ENCODE measurements at places on chromosomes 13 and 19.
A peak's percentile ranks its signal among the peaks of the same experiment; 100 is the strongest.

DNA sequence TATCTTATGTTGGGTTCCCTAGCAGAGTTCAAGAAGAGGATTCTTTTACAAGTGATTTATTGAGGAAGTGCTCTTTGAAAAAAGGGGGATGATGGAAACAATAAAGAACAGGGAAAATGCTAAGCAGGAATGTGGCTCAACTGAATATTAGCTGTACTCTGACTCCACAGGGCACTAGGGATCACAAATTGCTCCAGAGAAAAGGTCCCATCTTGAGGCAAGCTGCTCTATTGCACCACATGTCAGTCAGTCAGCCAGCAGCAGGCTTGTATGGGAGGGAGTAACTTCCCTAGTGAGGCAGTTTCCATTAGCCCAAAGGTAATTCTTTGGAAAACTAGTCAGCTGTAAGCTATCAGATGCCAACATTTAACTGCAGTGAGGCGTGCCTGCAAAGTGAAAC, 73.3 kb upstream of the FNDC3A start:
- no peak for DNase-seq

DNA sequence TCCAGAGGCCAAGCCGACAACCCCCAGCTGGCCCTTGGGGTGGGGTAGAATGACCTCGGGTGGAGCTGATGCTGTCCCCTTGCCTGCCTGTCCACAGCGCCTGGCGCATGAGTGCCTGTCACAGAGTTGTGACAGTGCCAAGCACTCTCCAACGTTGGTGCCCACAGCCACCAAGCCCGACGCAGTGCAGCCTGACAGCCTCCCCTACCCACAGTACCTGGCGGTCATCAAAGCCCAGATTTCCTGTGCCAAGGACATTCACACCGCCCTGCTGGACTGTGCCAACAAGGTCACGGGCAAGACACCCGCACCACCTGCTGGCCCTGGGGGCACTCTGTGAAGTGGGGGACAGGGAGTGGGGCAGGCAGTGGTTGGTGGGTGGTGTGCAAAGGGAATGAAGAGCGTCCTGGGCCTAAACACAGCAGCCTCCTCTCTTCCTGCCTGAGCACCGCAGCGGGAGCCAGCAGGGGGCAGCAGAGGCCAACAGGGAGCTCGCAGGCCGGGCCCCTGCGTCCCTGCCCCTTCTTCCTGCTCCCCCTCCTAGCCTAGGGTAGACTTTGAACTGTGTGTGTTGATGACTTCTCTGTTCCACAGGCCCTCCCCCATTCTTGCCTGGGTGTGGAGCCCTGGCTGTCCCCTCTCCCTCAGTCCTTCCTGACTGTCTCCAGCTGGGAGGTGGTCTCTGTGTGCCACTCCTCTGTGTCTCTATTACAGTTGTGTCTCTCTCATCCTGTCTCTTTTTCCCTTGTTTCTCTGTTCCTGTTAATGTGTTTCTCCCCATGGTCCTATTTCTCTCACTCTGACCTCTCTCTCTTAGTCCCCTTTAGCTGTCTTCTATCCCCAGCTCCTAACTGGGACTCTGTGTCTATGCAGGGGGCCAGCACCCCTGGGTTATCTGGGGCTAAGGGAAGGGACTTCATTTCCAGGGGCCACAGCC, 6.5 kb downstream of the MED29 start:
- peak; percentile 88 for DNase-seq

- no peak for DNase-seq
Measured at GRCh38 chr19:18543814-18544475, 572 bp upstream of the FKBP8 start.

- DNase-seq = no peak
Measured at GRCh38 chr13:95228130-95228529, 73.1 kb downstream of the ABCC4 start.

- no peak for DNase-seq
Measured at GRCh38 chr13:25166306-25166705, 5.8 kb downstream of the AMER2 start.

GRCh38 chr19:54152878-54153524, 6.5 kb downstream of the LENG1 start:
- no peak for DNase-seq

DNA sequence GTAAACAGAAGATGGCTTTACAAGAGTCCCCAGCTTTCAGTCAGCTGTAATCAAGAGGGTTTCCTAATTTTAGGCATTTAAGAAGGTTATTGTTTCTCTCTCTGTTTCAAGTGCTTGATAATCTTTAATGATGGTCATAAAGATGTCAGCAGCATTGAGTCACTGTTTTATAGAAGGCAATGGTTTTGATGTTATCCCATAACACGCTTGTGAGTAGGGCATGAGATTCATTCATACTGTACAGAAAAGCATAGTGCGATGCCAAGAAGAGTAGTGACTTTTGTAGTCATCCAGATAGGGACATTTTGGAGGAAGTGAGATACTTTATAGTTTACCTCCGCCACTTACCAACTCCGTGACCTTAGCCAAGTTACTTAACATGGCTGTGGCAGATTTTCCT, 364.2 kb upstream of the SLC10A2 start:
- no peak for DNase-seq

- DNase-seq = no peak
Measured at GRCh38 chr13:90375851-90376250, 971.6 kb upstream of the MIR17HG start.

GRCh38 chr19:51016798-51017683, 2.5 kb downstream of the KLK10 start:
- peak; percentile 53 for DNase-seq

DNA sequence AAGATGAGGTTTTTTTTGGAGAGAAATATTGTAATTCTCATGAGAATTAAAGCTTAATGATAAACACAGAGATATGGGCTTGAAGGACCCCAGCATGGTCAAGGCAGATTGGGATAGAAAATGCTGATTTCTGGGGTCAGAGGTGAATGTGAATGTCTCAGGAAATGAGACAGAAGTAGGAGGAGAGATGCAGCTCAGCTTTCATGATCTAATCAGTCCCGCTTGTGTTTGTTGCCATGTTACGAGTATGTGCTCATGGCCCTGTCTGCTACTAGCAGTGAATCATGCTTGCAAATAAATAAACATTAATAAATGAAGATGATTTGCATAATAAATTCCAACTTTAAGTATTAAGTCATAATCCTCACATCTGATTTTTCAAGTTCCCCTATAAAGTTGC, 23.0 kb upstream of the NDFIP2 start:
- DNase-seq = no peak

DNA sequence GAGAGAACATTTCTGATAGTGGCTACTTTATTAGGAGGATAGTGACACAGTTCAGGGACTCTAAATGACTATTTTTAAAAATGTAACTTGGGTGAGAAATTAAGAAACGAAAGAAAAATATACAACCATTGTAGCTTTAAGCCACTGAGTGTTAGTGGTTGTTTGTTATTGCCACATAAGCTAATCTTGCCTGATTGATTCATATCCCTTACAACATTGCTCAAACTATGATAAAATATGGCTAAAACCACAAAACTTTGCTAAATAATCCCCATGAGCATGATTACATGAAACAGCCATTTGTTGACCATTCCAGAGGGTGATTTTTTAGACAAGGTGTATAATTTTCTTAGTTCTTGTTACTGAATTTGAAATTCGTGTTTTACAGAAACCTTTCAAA, 343.4 kb downstream of the SLITRK5 start:
- no peak for DNase-seq

- no peak for DNase-seq
Measured at GRCh38 chr13:41505209-41505835, 48.0 kb downstream of the RGCC start.

GRCh38 chr19:9166846-9167245, 11.9 kb upstream of the OR7D2 start:
- no peak for DNase-seq

DNA sequence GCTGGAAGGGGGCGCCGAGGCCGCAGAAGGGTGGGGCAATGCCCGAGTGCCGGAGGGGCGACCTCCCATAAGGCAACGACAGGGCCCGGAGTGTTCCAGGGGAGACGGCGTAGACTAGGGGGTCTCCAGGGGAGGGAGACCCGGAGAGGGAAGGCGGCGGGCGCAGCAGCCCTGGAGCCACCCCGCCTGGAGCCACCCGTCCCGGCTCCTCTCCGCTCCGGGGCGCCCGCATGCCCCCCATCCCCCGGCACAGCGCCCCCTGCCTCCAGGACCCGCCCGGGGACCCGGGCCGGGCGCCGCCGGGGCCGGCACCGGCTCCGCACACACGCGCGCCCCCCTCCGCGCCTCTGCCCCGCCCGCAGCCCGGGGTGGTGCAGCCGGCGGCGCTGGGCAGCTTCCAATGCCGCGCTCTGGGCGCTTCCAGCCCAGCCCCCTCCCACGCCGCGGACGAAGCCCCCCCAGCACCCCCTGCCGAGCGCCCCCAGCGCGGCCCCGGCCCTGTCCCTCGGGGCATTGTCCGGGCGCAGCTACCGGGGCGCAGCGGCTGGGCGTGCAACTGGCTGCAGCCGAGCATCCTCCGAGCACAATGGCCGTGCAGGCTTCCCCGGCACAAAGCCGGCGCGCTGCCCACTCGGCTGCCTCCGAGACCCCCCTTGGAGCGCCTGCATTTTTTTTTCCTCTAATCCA, 519 bp downstream of the PTPRS start:
- peak; percentile 32 for DNase-seq

- no peak for DNase-seq
Measured at GRCh38 chr19:34155686-34156085, 16.6 kb upstream of the LSM14A start.
